ENCODE measurements at places on chromosomes 7 and 10.

- no peak for DNase-seq
These were observed 326.2 kb upstream of the KAT6B start for GRCh38 chr10:74500026-74500704.

DNA sequence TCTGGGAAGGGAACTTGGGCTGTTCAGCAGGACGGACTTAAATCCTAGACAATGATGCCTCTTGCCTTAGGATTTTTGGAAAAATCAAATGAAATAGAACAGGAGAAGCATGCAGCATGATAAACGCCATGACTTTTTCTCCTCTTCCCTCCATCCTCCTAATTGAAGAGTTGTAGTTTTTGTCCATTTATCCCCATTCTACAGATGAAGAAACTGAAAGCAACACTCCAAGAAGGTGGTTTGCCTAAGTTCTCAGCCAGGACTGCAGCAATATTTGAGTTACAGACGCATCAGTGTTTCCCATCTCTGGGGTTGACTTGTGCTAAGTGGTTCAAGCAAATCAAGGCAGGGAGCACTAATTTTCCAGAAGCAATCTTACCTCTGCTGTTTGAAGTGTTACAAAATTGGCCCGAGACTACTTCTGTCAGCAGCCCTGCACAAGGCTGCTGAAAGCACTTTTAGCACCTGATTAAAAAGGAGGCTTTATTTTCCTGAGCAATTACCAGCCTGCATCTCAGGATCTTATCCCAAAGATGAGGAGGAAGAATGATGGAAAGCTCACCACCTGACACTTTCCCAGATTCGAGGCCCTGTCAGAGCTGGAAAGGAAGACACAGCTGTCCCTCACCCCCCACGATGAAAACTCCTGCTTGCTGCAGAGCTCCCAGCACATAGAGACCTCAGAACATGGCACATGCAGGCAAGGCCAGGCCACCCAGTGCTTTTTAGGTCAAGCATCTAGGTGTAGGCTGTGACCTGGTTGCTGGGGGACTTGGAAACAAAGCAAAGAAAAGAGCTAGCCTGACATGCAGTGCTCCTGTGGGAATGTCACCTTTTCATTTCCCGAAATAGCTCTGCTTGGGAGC is 19.7 kb upstream of the C10orf71 start:
- DNase-seq: no peak

DNA sequence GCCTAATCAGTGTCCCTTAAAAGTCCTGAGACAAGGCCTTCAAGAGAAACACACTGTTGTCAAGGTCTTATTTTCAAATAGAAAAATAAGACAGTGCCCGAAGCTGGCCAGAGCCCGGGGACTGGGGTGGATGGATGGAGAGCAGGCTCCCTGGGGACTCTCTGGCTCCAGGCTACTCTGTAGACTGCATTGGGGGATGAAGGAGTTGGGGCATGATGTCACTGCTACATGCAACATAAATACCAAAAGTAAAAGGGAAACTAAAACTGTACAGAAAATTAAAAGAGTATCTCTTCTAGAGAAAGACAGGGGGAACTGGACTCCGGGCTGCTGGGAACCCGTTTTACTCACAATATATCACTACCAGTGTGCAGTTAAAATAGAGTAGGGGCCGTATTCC is 629.8 kb downstream of the KCNMA1 start:
- no peak for DNase-seq

- no peak for DNase-seq
These were observed 744.0 kb downstream of the PHTF2 start for GRCh38 chr7:78542541-78542940.

GRCh38 chr10:3873728-3874461 is 88.9 kb upstream of the KLF6 start:
- DNase-seq: peak; percentile 18

DNA sequence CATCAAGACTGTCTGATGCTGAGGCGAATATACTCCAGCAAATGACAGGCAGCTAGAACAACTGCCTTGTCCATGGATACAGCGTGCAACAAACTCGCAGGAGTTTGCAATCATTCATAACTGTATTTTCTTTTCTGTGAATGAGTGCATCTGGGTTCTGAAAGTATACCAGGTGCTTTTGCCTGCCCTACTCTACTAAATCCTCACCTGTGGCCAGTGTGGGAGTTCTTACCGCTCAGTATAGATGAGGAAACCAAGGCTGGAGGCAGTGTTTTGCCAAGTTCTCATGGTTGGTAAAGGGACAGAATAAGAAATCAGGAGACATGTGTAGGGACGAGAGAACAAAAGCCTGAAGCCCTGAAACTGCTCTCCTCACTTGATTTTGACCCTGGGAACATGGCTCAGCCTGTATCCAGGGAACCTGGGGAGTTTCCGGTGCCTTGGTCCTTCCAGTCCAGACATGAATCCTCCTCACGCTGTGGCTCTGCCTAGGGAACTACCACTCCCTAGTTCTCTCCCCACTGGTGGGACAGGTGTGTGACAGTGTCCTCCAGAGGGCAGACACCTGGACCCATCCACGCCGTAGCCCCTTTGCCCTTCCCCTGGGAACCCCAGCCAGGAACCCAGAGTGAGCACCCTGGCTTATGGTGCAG is 142.0 kb downstream of the CDH23 start:
- DNase-seq: no peak

DNA sequence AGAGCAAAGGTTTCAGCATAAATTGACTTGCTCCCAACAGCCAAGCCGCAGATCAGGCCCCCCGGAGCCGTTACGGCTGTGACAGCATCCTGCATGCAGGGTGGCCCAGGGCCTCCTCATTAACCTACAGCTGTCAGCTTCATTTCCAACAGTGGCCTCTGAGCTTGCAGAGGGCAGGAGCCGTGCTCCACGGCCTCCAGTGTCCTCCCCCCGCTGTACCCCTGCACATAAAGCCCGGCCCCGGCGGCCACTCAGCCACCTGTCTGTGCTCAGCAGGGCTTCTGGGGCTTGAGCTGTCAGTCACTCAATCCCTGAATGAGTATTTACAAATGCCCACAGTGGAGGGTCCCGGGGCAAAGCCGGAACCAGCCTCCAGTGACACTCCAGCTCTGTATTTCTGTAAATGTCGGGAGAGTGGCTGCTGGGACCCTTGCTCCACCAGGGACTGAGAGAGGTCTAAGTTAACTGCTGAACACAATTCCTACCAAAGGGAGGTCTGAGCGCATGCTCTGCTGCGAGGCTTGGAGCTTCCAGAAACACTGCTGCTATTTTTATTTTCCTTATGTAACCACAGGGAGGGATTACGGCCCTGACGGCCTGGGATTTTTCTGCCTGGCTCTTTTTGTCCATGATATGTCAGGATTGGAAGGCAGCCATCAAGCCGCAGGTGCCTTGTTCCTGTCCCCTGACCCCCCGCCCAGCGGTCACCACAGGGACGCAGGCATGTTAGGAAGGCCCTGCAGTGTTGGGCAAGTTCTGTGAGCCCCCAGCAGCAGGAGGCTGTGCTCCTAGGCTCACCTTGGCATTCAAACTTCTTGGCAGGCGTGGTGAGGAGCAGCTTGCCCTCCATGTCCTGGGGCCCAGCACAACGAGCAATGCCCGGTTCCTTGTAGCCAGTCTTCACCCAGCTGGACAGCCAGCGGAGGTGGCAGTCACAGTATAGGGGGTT is 165.0 kb downstream of the SLIT1 start:
- DNase-seq: no peak

DNA sequence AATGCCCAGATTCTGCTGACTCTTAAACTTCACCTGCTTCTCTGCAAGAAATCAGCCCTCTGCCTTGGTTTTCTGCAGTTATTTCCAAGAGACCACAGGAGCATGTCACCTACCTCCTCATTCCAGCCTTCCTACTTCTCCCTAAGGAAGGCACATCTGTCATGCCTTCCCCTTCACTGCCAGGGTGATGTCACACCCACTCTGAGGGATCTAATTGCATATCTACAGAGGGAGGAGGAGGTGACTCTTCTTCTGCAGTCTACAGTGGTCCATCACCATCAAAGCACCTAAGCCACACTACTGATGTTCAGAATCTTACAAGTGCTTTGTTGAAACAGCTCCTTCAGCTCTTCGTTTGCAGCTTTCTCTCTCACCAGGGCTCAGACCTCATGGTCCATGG is 275.5 kb downstream of the FGFR2 start:
- DNase-seq: no peak

DNA sequence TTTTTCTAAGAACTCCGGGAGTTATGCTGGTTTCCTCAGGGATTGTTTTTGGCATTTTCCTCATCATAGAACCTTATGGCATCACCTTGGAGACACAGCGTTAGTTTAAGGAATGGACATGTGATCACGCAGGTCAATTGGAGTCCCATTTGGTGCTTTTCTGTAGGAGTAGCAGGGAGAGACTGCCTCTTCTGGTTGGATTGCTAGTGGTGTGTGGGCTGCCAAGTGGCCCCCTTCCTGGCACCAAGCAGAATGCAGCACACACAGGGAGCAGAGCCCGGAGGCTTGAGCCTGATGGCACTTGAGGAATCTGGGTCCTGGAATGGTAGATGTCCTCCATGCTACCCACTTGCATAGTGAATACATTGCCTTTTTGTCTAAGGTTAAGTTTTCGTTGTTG is 57.9 kb downstream of the SDK1 start:
- DNase-seq: no peak

DNA sequence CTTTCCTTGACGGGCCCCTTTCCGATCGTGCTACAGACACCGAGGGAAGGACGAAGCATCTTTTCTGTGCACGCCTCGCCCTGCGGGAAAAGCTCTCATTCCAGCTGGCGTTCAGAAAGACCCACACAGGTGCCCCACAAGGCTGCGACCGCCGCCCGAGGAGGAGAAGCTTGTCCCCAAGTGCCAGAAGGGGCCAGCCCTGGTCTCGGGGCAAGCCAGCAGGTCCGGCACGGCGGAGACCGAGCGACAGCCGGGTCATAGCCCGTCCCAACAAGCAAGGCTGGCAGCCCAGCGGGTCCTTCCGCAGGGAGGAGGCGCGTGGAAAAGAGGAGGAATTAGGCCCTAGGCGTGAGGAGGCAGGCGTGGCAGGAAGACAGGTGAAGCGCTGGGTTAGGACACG is 62.7 kb downstream of the TNRC18 start:
- DNase-seq: no peak

DNA sequence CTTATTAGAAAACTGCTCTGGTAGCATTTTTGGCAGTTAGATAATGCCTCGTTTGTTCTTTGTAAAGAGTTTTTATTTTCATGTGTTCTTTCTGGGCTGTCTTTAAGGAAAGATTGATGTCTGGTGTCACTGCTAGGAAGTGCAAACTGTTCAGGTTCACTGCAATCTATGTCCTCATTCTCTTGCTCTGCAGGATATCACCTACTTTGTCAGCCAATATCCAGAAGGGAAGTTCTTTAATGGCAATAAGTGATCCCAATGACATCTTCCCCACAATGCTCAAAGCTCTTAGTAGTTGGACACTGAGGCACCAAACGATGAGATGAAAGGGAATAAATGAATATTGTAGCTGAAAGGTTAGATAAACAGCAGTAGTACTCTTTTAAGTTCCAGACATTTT is 115.1 kb downstream of the AGMO start:
- DNase-seq: no peak

DNA sequence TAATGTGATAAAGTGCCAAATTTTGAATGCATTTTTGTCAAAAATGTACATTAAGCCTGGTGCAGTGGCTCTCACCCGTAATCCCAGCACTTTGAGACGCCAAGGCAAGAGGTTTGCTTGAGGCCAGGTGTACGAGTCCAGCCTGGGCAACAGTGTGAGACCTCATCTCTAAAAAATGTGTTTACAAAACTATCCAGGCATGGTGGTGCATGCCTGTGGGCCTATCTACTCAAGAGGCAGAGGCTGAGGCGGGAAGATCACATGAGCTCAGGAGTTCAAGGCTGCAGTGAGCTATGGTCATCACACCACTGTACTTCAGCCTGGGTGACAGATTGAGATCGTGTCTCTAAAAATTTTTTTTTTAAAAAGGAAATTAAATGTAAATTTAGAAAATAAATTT is 18.5 kb upstream of the MGMT start:
- no peak for DNase-seq

GRCh38 chr10:132572545-132572937 is 35.0 kb downstream of the INPP5A start:
- no peak for DNase-seq

GRCh38 chr10:35396560-35397434 is 60.5 kb downstream of the CCNY start:
- no peak for DNase-seq

GRCh38 chr10:14545827-14546226 is 215.1 kb upstream of the FRMD4A start:
- no peak for DNase-seq

- no peak for DNase-seq
These were observed 186.1 kb downstream of the WDR37 start for GRCh38 chr10:1241973-1242935.

DNA sequence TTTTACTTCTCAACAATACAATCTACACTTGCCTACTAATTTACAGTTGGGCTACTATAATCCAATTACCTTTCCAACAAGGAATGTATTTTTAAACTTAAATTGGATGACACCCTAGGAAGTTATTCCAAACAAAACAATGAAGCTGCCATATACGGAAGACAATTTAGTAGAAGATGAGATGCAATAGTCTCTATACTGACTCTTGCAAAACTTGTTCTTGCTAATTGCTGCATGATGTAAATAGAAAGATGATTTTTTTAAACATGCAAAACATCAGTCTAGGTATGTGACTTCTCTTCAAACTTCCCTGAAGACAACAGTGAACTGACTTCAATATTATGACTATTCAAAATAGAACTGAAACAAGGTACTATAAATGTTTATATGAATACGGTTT is 17.6 kb downstream of the NT5C3A start:
- DNase-seq: no peak

DNA sequence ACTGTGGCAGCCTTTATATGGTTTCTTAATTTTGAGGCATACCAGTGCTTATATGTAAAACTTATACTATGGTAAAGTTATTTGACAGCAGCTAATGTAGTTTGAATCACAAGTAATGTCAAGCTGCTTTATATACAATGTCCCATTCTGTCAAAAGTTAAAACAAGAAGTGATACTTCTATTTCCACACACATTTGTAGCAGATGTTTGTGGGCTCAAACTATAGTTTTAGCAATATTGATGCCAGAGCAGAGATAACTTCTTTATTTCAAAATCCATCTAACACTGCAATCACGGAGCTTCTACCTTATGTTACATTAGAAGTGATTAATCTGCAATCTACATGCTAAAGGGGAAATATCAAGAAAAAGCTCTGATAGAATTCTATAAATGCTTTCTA is 149.6 kb downstream of the ADK start:
- no peak for DNase-seq

DNA sequence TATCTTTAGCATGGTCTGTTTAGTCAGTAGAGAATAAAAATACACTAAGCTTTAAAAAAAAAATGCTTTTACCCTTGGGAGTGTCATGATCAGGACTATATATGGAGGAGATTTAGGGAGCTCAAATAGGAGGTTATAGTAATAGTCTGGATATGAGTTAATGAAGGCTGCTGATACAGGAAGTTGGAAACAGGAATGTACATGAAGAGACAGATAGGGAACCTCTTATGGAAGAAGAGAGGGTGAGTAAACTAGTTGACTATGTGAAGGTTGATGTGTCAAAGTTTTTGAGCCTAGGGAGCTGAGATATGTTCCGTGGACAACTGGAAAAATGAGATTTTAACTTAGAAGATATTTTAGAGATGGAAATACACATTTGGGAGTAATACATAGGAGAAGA is 472.0 kb upstream of the FZD8 start:
- DNase-seq: no peak
